Stimulated activated CD4-positive, alpha-beta T cell treated with anti-CD3 and anti-CD28 coated beads, Interleukin-1b, Interleukin-23, amount 100 ng/mL, for 24 hours (primary cell): ENCODE measurements at places on chromosomes 3 and 15.

DNA sequence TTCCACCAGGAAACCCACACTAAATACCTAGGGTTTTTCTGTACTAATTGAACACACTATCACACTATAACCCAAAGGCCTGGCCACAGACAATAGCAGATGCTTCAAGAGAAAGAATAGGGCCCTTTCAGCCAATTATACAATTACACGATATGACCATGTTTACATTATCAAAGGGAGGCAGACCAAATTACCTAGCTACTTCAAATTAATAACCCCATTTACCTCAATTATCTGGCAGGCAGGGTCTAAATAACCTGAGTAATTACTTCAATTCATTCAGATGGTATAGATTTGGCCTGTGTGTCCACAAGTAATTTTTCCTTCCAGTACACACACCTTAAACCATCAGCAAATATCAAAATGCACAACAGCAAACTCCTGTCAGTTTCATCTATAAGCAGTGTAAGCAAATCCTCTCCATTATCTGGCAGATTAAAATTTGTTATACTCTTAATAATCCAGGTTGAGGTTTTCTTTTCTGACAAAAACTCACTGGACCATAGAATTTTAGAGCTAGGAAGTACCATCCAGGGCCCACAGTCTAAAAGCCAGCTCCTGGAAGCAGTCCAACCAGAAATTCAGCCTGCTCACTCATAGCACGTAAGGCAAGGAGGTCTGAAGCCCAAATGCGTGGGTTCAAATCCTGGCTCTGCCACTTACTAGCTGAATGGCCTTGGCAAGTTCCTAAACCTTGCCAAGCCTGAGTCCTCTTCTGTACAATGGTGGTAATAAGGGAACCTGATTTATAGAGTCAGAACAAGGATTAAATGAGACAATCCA lies 51.8 kb downstream of the RFTN1 start:
- DNase-seq, result no peak

DNA sequence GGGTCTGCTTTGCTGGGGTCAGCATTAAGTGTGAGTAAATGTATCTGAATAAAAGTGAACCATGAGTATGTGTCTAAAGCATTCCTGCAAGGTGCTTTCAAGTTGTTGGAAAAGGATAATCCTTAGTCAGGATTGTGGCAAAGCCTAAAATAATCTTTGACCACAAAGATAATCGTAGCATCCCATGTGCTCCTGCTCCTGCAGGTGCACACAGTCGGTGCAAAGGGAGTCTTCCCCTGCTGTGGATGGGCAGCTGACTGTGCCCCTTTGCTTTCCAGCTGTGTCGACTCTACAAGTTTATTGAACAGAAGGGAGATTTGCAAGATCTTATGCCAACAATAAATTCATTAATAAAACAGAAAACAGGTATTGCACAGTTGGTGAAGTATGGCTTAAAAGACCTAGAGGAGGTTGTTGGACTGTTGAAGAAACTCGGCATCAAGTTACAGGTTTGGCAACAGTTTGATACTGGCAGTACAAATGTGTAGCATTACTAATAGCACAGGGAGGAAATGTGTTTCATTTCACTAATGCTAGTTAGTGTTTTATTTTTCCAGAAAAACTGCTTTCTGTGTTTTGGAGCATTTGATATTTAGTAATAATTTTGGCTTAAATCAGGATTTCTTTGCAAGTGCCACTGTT lies 22.6 kb downstream of the SRP14 start:
- DNase-seq, result no peak

DNA sequence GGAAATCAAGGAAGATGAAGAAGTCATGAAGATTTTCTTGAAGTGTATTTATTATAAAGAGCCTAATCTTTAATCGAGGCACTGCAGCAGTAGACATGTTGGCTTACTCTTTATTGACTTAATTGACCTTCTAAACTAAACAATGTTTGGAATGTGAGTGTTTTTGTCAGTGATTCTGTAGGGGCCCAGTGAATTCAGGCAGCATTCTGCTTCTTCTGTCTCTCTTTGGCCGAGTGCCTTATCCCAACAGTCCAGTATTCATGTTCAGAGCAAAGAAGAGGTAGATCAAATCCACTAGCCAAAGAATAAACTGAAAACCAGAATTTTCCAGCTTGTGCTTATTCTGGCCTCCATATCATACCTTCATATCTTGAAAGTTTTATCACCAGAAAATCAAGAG lies 55.7 kb downstream of the RLBP1 start:
- no peak for DNase-seq

DNA sequence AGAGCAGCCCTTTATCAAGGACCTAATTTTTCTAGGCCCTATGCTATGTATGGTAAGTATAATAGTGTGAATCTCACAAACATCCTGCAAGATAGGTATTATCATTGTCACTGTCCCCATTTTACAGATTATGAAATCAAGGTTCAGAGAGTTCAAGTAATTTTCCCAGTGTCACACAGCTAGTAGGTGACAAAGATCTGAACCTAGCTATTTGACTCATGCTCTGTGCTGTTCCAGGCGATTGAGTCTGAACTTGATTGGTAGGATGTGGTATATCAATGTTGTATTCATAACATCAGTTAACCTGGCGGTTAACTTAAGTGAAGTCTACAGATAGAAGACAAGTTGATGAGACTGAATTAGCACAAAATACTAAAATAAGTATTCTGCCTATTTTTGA lies 229.9 kb downstream of the CHST2 start:
- no peak for DNase-seq

DNA sequence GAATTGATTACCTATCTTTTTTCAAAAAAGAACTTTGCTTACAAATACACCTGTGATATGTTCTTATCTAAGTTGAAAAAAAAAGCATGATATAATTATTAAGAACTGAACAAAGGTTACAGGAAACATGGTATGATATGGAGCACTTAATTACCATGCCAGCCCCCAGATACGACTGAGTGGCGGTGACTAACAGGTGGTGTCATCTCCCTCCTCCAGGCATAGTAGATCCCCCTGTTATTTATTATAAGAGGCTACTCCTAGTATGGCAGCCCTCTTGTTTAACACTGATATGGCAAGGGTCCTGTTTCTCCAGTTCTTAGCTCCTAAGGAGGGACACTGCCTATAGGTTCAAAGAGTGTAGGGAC lies 31.0 kb upstream of the TM4SF4 start:
- DNase-seq, result no peak

GRCh38 chr15:80578206-80578595 lies 116.9 kb upstream of the ABHD17C start:
- DNase-seq, result no peak

GRCh38 chr15:91472316-91472756 lies 372.3 kb downstream of the SV2B start:
- no peak for DNase-seq

GRCh38 chr3:14791343-14791945 lies 27.3 kb upstream of the FGD5 start:
- no peak for DNase-seq

DNA sequence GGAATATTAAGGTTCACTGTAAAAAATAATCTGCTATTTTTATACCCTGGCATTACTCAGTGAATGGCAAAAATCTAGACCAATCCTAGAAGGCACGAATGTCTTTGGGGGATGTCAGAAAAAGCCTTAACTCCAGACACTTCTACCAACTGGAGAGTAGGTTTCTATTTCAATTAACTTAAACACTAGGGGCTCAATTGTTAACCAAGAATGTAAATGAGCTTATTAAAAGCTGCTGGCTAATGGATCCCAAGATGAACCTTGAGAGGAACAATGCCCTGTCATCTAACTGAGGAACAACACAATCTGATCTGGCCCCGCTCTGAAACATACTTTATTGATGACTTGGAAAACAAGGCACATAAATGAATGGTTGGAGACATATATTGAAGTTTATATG lies 701.4 kb downstream of the FHIT start:
- no peak for DNase-seq

DNA sequence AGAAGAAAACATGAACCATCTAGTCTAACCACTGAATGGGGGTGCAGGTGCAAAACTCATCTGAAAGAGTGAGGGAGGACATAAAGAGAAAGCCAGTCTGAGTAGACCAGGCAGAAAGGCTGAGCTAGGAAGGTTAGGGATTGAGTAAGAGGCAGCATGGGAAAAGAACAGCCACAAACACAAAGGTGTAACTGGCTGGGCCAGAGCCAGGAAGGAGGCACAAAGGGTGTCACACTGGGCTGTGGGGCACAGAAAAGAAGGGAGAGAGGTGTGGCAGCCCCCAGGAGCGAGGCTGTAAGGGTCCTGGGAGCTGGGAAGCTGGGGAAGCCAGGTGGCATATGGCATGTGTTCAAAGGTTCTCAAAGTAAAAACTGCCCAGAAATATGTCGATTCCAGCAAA lies 18.7 kb downstream of the IGSF11 start:
- no peak for DNase-seq

DNA sequence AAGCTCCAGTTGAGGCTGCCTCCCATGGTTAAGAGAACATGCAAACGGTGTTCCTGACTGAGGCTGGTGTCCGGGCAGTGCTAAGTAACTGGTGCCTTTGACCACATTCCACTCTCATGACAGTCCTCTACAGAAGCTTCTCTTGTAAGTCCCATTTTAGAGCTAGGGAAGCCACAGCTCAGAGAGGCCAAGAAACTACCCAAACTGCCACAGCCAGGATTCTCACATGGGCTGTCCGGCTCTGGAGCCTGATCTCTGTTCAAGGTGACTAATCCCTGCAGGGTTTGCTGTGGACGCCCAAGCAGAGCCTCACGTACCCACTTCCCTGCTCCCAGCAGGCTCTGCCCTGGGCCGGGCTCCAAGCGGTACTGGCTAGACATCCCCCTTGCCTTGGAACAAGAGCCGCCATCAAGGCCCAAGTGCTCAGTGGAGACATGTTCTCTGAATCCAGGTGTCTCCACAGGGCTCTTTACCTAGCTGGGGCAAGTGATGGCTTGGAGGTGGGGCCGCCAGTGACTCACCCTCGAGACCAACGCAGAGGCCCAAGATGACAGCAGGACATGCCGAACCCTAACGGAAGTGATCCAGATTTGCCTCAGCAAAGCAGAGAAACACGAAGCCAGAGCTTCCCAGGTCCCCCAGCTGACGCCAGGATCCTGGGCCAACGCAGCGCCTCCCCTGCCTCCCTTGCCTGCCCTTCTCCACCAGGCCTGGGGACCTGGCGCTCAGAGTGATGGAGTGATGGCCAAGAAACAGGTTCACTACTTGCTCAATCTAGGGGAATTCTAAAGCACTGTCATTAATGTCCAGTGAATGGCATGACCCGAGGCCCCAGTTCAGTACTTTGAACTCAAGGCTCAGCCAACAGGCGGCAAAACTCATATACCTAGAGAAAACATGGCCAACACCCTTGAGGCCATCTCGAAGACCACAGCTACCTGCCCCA lies 24.4 kb downstream of the KLHL25 start:
- no peak for DNase-seq

DNA sequence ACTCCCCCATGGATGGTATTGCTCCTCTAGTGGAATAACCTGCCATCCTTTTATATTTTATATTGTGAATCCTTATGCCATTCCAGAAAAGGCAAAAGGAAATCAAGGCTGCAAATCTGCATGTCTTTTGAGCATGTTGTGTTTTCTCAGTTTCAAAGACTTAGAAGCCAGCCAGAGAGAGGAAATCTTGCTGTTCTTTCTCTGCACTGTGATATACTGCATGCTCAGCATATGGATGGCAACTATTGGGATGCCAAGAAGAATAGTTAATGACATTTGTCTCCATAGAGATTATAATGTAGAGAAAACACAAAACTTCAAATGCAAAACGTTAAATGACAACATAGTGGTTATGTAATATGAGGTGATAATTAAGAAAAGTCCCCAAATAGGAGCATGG lies 106.0 kb upstream of the NUDT16 start:
- DNase-seq, result no peak

GRCh38 chr3:48970586-48970985 lies 19.5 kb upstream of the P4HTM start:
- DNase-seq, result no peak

- DNase-seq, result no peak
Observed at GRCh38 chr15:33801954-33802353, 166.3 kb upstream of the CHRM5 start.

GRCh38 chr3:16462679-16463078 lies 50.8 kb downstream of the RFTN1 start:
- DNase-seq, result no peak

DNA sequence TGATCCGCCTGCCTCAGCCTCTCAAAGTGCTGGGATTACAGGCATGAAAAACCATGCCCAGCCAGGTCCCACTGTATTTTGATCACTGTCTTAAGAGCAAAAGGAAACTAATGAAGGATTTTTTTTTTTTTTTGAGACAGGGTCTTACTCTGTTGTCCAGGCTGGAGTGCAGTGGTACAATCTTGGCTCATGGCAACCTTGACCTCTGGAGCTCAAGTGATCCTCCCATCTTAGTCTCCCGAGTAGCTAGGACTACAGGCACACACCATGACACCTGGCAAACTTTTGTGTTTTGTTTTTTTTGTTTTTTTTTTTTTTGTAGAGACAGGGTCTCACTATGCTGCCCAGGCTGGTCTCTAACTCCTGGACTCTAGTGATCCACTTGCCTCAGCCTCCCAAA lies 6.4 kb downstream of the EMC3 start:
- DNase-seq, result no peak

GRCh38 chr3:157029365-157029790 lies 130.6 kb downstream of the CCNL1 start:
- no peak for DNase-seq

- DNase-seq, result no peak
Observed at GRCh38 chr3:14481018-14481645, 59.0 kb downstream of the GRIP2 start.

DNA sequence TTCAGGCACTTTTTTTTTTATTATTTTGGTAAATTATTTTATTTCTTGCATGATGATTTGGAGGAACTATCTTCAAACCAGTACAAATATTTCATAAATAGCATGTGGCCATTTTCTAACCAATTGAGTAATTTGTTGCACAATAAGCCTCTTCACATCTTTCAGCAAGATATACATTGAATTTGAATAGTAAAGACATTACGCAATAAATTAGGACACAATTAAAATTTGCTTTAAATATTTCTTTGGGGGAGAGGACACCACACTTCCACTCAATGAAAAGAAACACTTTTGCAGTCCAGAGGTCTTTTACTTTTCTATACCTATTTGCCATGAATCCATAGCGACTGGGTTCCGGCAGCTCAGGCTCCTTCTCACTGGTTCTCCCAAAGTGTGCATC lies 762.6 kb upstream of the GOLIM4 start:
- DNase-seq, result no peak

DNA sequence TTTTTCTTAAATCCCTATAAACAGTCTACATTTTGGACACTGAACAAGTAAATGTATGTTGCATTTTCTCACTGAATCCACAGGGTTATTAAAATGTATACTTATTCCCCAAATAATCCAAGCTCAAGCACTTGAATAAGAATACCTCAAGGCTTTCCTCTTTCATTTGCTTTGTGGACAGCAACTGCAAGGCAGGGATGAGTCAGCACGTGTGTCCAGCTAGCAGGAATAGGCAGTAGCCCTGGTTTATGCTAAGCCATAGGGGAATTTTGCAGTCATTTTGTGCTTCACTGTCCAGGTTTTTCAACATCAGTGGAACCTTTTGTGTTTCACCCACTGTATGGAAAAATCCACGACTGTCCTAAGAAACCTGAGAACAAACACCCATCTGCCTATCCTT lies 96.7 kb upstream of the KCNMB2 start:
- DNase-seq, result no peak

- no peak for DNase-seq
Observed at GRCh38 chr15:48784756-48785155, 26.1 kb downstream of the CEP152 start.
